ENCODE measurements at places on chromosomes 2 and 18.

- no peak for DNase-seq
Observed at GRCh38 chr18:75658330-75658729, 230.8 kb upstream of the SMIM21 start.

DNA sequence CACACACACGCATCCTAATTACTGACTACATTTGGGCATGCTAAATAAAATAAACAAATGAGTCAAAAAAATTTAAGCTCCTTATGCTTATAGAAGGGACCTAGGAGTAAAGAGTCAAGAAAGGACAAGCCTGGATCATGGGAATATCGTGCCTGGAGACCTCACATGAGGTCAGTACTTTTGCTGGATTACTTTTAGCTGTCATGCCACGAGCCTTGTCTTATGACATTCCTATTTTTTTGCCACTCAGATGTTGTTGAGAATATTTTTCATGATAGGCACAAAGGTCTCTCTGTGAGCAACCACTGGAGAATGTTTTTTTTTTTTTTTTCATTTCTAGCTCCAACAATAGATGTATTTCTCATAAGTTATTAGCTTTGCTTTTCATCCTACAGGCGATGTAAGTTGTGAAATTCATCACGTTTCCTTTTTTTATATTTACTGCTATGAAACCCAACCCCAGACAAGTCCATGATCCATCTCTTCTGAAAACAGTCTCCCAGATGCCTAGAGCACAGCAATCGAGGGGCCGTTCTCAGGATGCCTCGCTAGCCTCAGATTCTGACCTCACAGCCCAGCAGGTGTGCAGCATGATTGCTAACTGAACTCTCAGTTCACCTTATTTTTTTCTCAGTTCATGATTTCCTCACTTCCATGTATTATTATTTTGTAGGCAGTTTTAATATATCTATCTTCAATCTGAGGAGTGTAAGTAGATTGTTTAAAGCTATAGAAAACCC is 464.5 kb downstream of the IRS1 start:
- no peak for DNase-seq

- DNase-seq: no peak
Observed at GRCh38 chr18:12060182-12060870, 33.3 kb upstream of the ANKRD62 start.

DNA sequence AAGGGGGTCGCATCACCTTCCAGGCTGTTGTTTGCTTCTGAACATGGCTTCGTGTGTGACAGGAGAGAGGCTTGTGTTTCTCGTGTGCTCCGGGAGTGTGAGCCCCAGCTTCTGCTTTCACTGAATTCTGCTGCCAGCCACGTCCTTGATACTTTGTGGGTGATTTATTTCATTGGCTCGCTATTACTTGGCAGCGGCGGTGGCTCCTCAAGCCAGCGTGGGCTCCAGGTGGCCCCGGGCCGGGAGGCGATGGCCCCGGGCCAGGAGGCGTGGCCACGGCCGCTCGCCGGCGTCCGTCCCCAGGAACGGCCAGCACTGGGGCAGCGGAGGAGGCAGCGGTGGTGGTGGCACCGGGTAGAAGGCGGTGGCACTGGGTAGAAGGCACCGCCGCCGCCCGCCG is 63.1 kb downstream of the NAPG start:
- DNase-seq: no peak

GRCh38 chr2:37414470-37414949 is 70.1 kb downstream of the QPCT start:
- peak; percentile 53 for DNase-seq

DNA sequence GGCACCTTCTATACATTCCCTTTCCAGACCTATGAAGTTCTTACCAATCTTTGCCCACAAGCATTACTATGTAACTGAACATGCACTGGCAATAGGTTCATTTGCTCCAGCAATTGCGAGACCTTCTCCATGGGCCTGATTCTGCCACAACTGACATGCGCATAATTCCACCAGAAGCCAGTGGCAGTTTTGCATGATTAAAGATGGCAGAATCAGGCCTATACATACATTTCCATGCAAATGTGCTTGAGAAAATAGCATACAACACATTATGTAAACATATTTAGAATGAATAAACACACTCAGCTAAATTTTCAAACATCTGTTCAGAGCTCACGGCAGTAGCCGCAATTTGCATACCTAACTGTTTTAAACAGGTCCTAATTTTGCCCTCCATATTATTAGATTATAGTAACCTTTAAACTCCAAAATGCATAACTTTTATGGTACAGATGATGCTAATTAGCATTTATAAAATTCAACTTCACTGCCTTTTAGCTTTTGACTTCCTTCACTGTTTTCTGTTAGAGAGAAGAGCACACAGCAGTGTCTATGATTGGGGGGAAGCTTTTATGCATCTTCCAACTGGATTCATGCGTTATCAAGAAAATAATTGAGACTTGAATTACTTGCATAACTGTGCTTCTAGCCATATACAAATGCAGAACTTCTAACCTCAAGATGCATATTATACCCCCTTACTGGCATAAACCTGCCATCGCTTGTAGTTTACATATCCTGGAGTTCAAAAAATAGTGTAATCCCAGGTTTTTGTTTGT is 155.3 kb upstream of the CDH19 start:
- no peak for DNase-seq

GRCh38 chr2:24080701-24081100 is 3.9 kb downstream of the TP53I3 start:
- no peak for DNase-seq

Data from HEK293T (cell line).